Hair follicular keratinocyte (primary cell): ENCODE measurements at places on chromosomes 7 and 10. TPM values are rescaled to one million over a fixed set of nuclear protein-coding genes. Genes with fewer than 3 reads are reported as not detected.

TAS2R41 gene
- total RNA-seq, result not detected in 2 replicates

SPDYE16 gene
- total RNA-seq, result not detected in 2 replicates

CEP55 gene
- 22.7 and 63.8 TPM in 2 replicates for total RNA-seq

GLCCI1 gene
- total RNA-seq, result 0.68 and 1.2 TPM in 2 replicates

HOXA2 gene
- 0.61 and 1.8 TPM in 2 replicates for total RNA-seq

TIMM23 gene
- total RNA-seq, result 85.9 and 116 TPM in 2 replicates

BCAP29 gene
- 114 and 132 TPM in 2 replicates for total RNA-seq

SPDYE8 gene
- total RNA-seq, result not detected in 2 replicates

ABCC2 gene
- 0.15 and 0.39 TPM in 2 replicates for total RNA-seq

UNCX gene
- not detected in 2 replicates for total RNA-seq

LRMDA gene
- 0.11 and 0.39 TPM in 2 replicates for total RNA-seq

SLC39A12 gene
- not detected in 2 replicates for total RNA-seq

GRM3 gene
- not detected in 2 replicates for total RNA-seq
